ENCODE measurements at places on chromosomes 2 and 18.
A peak's percentile ranks its signal among the peaks of the same experiment; 100 is the strongest.

DNA sequence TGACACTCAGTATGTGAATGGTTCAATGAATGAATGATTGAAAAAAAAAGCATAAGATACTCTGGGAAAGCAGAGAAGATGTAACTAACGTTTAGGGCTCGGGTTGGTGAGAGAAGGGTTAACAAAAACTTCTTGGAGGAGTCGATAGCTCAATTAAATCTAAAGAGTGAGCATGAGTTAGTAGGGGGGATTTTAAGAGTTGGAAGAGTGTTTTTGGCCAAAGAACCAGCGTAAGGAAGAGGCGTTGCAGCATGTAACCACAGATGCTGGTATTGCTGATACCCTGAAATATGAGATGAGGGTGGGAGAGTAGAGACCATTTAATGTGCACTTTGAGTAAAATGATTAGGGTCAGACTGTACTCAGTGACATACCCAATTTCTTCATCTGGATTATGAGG, 14.5 kb downstream of the ARHGAP28 start:
- H3K27me3 ChIP-seq = no peaks in the 10 kb centered on the region
- H3K27ac ChIP-seq = peak overlapping the region; percentile 31
- no peak overlapping the region for H3K4me3 ChIP-seq
- H3K36me3 ChIP-seq = peaks cover 8% of the 10 kb centered on the region

- H3K36me3 ChIP-seq = peaks cover 67% of the 10 kb centered on the region
- H3K27ac ChIP-seq = no peak overlapping the region
- no peak overlapping the region for H3K4me3 ChIP-seq
- DNase-seq = no peak
Observed at GRCh38 chr2:99420751-99421299, 69.0 kb downstream of the REV1 start.

DNA sequence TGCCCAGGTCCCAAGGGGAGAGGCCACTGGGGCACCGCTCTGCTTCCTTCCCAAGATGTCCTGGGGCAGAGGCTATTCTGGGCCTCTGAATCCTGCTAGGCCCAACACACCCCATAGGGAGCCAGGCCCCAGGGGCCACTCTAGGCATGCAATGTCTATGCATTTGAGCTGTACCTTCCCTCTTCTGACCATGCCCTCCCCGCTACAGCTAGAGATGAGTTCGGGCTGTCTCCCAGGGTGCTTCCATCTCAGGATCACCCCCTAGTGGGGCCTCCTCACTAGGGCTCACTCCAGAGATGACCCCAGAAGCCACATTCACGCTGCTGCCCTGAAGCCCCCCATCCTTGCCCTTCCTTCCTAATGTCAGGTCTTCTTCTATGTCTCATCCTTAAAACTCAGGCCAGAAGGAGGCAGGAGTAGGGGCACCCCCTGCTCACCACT, 54.4 kb downstream of the TNS1 start:
- H3K36me3 ChIP-seq = no peaks in the 10 kb centered on the region
- DNase-seq = no peak
- no peak overlapping the region for H3K4me3 ChIP-seq
- H3K4me1 ChIP-seq = peaks cover 40% of the 10 kb centered on the region
- H3K27ac ChIP-seq = no peak overlapping the region

GRCh38 chr2:193943406-193943960, 1713.5 kb upstream of the SLC39A10 start:
- no peaks in the 10 kb centered on the region for H3K27me3 ChIP-seq
- no peak overlapping the region for H3K4me3 ChIP-seq
- peaks cover 8% of the 10 kb centered on the region for H3K4me1 ChIP-seq
- no peaks in the 10 kb centered on the region for H3K36me3 ChIP-seq
- no peak overlapping the region for H3K27ac ChIP-seq

DNA sequence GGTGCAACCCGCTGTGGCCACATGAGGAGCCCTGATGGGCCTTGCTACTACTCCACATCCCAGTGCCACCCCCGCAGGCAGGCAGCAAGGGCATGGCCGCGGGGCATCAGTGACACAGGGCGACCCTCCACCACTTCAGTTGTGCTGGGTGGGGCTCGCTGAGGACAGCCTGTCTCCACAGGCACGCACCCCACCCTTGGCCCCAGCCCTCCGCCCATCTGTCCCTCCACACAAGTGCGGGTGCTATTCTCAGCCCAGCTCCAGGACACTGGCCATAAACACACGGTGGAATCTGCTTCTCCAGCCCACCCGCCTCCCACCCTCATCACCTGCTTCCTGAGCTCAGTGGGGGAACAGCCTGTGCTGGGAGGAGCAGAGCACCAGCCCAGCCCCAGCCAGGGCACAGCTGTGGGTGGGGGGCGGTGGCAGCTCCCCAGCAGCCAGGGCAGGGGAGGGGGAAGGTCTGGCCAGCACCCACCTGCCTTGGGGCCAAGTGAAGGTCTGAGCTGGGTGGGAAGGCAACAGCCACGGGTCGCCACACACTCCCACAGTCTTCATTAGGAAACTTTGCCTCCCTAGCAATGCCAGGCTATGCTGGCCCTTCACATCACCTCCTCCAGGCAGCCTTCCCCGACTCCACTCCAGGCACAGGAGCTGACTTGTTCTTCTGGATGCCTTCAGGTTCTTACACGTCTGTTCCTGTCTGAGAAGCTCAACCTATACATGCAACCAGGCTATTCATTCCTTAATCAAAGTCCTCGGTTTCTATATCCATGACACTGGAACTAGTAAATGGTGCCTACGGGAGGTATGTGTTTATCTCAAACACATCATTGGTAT, 16.5 kb downstream of the BIN1 start:
- no peaks in the 10 kb centered on the region for H3K36me3 ChIP-seq
- peak overlapping the region; percentile 64 for H3K27ac ChIP-seq
- H3K27me3 ChIP-seq = no peaks in the 10 kb centered on the region
- peaks cover 46% of the 10 kb centered on the region for H3K4me1 ChIP-seq
- no peak overlapping the region for H3K4me3 ChIP-seq

GRCh38 chr2:241130316-241130715, 19.0 kb downstream of the PASK start:
- no peaks in the 10 kb centered on the region for H3K27me3 ChIP-seq
- H3K4me3 ChIP-seq = no peak overlapping the region
- H3K27ac ChIP-seq = no peak overlapping the region
- H3K4me1 ChIP-seq = no peaks in the 10 kb centered on the region
- no peak for DNase-seq
- H3K36me3 ChIP-seq = peaks cover 21% of the 10 kb centered on the region
